CD4-positive, alpha-beta T cell (primary cell): ENCODE measurements at places on chromosomes 2 and 18.

DNA sequence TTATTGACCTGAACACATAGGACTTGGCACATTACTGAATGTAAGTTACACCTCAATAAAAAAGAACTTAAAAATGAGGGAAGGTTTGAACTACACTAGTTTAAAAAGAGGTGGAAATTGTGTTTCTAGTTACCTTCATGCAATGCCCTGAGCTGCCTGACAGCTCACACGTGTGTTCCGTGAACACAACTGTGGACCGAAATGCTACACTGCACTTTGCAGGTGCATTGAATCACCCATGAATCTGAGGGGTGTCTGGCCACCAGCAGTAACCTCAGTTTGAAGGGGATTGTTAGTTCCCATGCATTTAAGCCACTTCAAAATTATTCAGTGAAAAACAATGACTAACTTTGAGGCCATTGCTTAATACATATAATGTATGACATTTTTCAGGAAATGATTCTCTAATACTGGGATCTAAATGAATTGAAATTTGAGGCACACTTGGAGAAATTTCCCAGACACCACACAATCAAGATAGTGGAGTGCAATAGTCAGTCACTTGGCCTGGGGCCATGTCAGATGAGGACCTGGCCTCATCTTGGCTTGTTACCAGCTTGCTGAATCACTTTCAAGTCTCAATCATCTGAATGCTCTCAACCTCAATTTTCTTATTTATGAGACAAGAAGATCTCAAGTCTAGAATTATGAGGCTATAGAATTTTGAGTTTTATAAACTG lies 59.3 kb downstream of the MYL12B start:
- no peak for DNase-seq

DNA sequence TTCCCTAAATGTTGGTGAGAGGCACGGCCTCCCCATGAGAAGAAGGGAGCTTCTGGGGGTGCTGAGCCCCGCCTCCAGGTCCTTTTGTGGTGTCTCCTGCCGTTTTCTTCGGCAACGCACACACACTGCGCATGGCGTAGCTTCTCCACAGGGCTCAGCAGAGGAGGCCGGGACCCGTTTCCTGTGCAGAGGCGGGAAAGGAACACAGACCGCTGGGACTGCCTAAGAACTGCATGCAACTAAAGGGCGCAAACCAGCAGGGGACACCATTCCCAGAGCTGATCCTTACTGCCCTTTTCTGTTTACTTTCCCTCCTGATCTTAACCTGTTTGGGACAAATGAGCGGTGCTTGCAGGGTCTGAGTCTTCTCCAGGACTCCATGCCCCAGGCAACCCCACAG lies 90.3 kb upstream of the CAPN13 start:
- DNase-seq: no peak

GRCh38 chr2:27375513-27376099 lies 4.9 kb downstream of the ZNF513 start:
- DNase-seq: no peak

DNA sequence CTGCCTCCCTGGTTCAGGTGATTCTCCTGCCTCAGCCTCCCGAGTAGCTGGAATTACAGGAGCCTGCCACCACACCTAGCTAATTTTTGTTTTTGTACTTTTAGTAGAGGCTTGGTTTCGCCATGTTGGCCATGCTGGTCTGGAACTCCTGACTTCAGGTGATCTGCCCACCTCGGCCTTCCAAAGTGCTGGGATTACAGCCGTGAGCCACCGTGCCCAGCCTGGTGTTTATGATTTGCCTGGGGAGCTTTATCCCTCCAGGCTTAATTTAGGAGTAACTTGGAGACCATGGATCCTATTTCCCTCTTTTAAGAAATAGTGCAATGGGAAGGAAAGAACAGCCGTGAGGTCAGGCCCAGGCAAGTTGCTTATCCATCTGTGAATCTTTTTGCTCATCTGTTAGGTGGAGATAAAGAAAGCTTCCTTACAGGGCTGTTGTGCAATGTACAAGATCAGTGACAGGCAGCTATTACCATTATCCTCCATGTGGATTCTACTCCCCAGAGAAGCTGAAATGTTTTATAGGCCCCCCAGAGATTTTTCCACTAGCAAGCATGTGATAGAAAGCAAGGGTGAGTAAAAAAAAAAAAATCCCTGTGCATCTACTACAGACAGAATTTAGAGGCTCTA lies 104.9 kb upstream of the MGAT5 start:
- DNase-seq: no peak

- DNase-seq: no peak
Observed at GRCh38 chr18:55821219-55821618, 233.2 kb upstream of the TCF4 start.

DNA sequence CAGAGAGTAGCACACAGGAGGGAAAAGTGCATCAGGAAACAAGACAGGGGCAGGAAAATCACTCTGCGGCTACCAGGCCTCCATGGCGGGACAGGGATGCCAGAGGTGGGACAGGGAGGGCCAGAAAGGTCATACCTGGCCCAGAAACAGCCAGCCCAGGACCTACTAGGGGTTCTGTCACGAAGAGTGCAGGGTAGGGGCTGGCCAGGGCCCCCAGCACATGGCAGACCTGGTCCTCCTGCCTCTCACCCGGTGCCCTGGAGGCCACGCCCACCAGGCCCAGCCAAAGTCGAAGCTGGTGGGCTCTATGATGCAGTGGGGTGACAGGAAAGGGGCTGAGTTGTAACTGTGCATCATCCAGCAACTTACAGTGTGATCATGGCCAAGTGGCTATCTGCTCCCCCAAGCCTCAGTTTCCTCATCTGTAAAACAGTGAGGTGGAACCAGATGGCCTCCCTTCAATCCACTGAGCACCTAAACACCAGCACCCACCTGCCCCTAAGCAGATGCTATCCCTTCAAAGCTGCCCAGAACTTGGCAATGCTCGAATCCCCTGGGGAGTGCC lies 10.6 kb downstream of the CYP26B1 start:
- DNase-seq: no peak

GRCh38 chr2:28628506-28628905 lies 123.1 kb upstream of the PPP1CB start:
- DNase-seq: no peak

DNA sequence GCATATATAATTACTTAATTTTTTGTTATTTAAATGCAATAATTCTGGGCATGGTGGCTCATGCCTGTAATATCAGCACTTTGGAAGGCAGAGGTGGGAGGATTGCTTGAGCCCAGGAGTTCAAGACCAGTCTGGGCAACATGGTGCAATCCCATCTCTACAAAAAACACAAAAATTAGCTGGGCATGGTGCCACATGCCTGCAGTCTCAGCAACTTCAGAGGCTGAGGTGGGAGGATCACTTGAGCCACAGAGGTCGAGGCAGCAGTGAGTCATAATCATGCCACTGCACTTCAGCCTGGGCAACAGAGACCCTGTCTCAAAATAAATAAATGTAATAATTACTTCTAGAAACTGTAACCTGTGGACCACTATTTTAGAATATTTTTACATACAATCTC lies 21.5 kb upstream of the TMEM87B start:
- no peak for DNase-seq

DNA sequence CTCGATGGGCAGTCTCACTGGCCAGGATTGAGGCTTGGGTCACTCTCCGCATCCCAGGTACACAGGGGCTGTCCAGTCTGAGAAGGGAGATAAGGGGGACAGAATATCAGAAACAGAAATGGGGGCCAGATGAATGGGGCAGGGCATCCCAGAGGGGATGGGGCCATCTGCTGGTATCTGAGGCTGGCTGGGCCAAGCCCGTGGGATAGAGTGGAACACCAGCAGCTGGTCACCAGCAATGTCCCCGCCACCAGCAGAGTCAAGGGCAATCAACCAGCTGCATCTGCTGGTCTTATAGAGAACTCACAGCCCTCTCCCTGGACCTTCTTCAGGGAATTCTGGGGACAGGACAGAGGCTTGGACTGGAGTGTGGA lies 128.8 kb upstream of the HAAO start:
- no peak for DNase-seq

DNA sequence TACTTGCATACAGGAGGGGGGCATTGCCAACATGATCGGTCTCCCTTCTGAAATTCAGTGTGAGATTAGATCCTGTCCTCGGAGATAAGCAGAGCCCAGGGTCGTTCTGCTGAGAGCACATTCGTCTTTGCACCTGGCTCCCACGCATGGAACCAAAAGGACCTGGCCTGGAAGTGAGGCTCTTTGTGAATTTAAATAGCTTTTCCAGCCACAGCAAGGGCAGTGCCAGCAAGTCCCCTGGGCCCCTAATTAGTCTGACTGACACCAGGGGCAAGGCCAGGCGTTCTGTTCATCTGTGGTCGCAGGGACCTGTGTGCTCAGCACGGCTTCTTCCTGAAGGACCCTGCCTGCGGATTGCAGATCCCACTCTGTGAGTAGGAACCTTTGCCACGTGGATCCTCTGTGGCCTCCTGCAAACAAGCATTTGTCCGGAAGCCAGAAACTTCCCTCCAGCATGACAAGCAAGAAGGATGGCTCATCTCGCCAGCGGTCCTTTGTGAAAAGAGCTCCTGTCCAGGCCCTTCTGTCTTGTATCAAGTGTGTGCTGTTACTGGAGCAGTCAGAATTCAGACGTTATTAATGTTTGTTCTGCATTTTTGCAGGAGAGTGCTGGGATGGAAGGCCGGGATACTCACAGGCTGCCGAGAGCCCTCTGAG lies 128.7 kb downstream of the TPO start:
- no peak for DNase-seq

DNA sequence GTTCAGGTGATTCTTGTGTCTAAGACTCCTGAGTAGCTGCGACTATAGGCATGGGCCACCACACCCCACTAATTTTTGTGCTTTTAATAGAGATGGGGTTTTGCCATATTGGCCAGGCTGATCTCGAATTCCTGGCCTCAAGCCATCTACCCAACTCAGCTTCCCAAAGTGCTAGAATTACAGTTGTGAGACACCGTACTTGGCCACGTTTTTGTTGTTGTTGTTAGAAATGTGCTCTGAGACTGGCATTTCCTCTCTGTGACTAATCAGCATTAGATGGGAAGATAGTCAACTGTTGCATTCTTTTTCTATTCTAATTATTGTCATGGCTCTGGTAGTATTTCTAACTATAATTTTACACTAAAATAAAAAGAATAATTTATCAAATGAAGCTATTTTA lies 191.7 kb downstream of the CAMKMT start:
- DNase-seq: no peak

GRCh38 chr2:234649951-234650350 lies 153.1 kb upstream of the ARL4C start:
- DNase-seq: no peak

DNA sequence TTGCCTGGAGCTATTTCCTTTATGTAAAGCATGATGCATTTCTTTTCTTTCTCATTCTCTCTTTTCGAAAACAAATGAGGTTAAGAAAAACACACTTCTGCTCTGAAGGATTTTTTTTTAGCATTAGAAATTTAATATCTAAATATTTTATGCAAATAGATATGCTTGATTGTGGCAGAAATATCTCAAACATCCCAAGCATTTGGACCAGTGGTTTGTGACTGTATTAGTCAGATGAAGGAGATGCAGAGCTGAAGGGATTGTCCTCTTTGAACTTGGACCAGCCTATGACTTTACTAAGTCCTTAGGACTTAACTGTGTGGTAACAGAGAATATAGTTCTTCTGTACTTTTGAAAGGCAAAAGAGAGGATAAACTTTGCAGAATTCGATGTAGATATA lies 335.9 kb upstream of the NT5C1B start:
- no peak for DNase-seq

- DNase-seq: no peak
Observed at GRCh38 chr2:48183991-48184390, 277.7 kb upstream of the FBXO11 start.

DNA sequence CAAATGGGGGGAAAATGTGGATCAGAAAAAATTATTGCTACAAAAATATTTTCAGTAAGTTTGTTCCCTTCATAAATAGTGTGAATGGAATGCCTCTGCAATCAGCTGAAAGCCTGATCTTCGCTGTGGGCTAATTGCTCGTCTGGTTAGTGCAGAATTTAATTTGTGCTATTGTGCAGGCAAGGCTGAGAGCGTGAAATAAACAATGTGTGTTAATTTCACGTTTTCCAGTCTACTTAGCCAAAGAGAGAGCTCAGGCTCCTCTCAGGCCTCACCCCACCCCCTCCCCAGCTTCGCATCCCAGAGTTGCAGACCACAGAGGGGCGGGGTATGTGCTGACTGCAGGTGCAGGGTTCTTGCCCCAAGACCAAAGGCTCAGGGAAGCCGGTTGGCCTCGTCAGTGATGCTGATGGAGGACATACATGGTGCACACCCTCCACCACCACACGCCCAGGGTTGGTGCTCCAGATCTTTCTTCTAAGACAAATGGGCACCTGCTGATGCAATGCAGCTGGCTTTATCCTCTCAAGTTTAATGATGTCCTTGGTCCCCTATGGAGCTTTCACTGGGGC lies 302.6 kb upstream of the SLC14A2 start:
- DNase-seq: no peak

- no peak for DNase-seq
Observed at GRCh38 chr2:144489315-144489916, 30.5 kb downstream of the ZEB2 start.

GRCh38 chr2:166282154-166282553 lies 93.6 kb downstream of the SCN9A start:
- DNase-seq: no peak

DNA sequence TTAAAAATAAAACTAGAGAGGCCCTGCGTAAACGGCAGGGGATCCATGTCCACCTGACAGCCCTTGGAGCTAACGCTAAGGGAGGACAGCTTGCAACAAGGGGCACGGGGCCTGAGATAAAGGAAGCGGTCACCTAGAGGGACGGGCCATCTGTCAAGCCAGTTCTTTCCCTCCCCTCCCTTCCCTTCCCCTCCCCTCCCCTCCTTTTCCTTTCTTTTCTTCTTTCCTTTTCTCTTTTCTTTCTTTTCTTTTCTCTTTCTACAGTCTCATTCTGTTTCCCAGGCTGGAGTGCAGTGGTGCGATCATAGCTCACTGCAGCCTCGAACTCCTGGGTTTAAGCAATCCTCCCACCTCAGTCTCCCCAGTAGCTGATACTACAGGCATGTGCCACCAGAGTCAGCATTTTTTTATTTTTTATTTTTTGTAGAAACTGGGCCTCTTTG lies 34.5 kb upstream of the CTAGE1 start:
- no peak for DNase-seq

- no peak for DNase-seq
Observed at GRCh38 chr2:69390001-69390400, 3.0 kb upstream of the GFPT1 start.

GRCh38 chr2:221981912-221982470 lies 316.8 kb downstream of the PAX3 start:
- DNase-seq: no peak

- DNase-seq: no peak
Observed at GRCh38 chr2:10884574-10884975, 27.2 kb upstream of the KCNF1 start.

DNA sequence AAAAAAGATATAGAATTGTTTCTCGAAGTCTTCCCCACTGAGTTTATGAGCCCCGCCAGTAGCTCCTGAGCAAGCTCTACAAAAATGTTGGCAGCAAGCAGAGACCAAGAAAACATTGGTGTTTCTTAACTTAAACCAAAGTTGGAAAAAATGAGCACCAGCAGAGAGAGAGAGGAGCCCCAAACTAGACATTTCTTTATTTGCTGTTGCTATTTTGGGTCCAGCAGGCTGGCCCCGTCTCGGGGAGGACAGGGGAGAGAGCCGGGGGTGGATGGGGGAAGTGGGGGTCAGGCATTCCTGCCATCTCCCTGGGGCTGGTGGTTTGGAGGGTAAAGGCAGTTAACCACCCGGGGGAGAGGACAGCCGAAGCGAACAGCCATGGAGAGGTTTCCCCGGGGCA lies 113.0 kb downstream of the DYSF start:
- DNase-seq: no peak

GRCh38 chr2:126935774-126936173 lies 37.1 kb downstream of the TEX51 start:
- no peak for DNase-seq
